ENCODE measurements at places on chromosomes 2 and 18. TPM values are rescaled to one million over a fixed set of nuclear protein-coding genes. Genes with fewer than 3 reads are reported as not detected.

The TNFAIP6 gene
- polyA plus RNA-seq: 0.17 TPM

The ABCG5 gene
- 0.48 TPM for polyA plus RNA-seq

The CHRNG gene
- polyA plus RNA-seq: not detected

The ABHD1 gene
- not detected for polyA plus RNA-seq

The BOLL gene
- 1.8 TPM for polyA plus RNA-seq

The MEP1B gene
- not detected for polyA plus RNA-seq

The ANKRD44 gene
- 2.4 TPM for polyA plus RNA-seq

The IL36RN gene
- polyA plus RNA-seq: not detected

The KIF1A gene
- polyA plus RNA-seq: 31.6 TPM

The B3GNT7 gene
- polyA plus RNA-seq: not detected

The EIF4E2 gene
- 31.7 TPM for polyA plus RNA-seq

The ITPRIPL1 gene
- 0.22 TPM for polyA plus RNA-seq

The CSRNP3 gene
- polyA plus RNA-seq: 27.2 TPM

The RUFY4 gene
- polyA plus RNA-seq: not detected

The ASAP2 gene
- polyA plus RNA-seq: 44.0 TPM

The GALNT13 gene
- 17.3 TPM for polyA plus RNA-seq

The BOLA3 gene
- 348 TPM for polyA plus RNA-seq

The REG3A gene
- not detected for polyA plus RNA-seq

The RSAD2 gene
- not detected for polyA plus RNA-seq

The LAMA1 gene
- not detected for polyA plus RNA-seq

The FKBP1B gene
- polyA plus RNA-seq: 4.2 TPM

The ALPG gene
- not detected for polyA plus RNA-seq

The SIX3 gene
- not detected for polyA plus RNA-seq

The AMER3 gene
- polyA plus RNA-seq: 0.70 TPM

The LHCGR gene
- not detected for polyA plus RNA-seq

The GPC1 gene
- polyA plus RNA-seq: 1.8 TPM

The GREB1L gene
- 5.0 TPM for polyA plus RNA-seq

The GAL3ST2 gene
- polyA plus RNA-seq: not detected

The GPR55 gene
- not detected for polyA plus RNA-seq

The CPLX4 gene
- polyA plus RNA-seq: 1.4 TPM

The ICOS gene
- polyA plus RNA-seq: not detected

The KCNJ3 gene
- 18.5 TPM for polyA plus RNA-seq

The CYTIP gene
- polyA plus RNA-seq: not detected

The IL18RAP gene
- polyA plus RNA-seq: not detected

The POLR1B gene
- polyA plus RNA-seq: 12.1 TPM

The LYPD1 gene
- 1.6 TPM for polyA plus RNA-seq

The REG1B gene
- polyA plus RNA-seq: not detected

The TPO gene
- 1.2 TPM for polyA plus RNA-seq

The AGXT gene
- not detected for polyA plus RNA-seq

The SPC25 gene
- 7.0 TPM for polyA plus RNA-seq

The DAW1 gene
- not detected for polyA plus RNA-seq

The ID2 gene
- 3,601 TPM for polyA plus RNA-seq

The CD207 gene
- polyA plus RNA-seq: not detected

The CKAP2L gene
- not detected for polyA plus RNA-seq

All from Purkinje cell (primary cell).